ENCODE measurements at places on chromosomes 12 and 14.
A peak's percentile ranks its signal among the peaks of the same experiment; 100 is the strongest.

- no peak for DNase-seq
Measured at GRCh38 chr12:6067152-6067916, 57.1 kb downstream of the VWF start.

DNA sequence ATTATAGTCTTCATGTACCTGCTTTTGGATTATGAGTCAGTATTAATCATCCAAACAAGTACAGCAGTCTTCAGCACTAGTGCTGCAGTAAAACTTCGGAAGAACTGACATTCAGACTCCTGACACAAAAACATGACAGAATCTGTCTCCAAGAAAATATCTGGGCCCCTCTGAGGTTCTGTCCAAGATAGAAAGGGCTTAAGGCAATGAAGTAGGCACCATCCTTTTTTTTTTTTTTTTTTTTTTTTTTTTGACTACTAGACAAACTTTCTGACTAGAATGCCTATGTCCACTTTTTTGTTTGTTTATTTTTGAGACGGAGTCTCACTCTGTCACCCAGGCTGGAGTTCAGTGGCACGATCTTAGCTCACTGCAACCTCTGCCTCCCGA is 112.5 kb downstream of the MED13L start:
- no peak for DNase-seq

DNA sequence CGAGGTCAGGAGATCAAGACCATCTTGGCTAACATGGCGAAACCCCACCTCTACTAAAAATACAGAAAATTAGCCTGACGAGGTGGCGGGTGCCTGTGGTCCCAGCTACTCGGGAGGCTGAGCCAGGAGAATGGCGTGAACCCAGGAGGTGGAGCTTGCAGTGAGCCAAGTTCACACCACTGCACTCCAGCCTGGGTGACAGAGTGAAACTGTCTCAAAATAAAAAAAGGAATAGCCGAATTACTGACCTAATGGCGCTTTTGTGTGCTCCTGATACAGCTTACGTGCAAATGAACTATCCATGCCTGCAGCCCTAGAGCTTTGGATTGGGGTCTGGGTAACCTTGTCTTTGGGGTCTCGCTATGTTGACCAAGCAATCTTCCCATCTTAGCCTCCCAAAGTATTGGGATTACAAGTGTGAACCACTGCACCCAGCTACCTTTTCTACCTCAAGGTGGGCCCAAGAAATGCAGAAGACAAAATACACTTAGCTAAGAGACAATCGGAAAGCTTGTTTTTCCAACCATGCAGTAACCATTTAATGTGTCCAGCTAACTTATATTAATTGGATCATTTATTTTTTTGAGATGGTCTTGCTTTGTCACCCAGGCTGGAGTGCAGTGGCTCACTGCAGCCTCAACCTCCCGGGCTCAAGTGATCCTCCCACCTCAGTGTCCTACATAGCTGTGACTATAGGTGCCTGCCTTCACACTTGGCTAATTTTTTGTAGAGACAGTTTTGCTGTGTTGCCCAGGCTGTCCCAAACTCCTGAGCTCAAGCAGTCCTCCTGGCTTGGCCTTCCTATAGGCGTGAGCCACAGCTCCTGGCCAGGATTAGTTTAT is 5.5 kb downstream of the PABPN1 start:
- no peak for DNase-seq

- no peak for DNase-seq
Measured at GRCh38 chr12:73815072-73815645, 722.5 kb upstream of the ATXN7L3B start.

GRCh38 chr14:71651228-71651627 is 281.0 kb upstream of the RGS6 start:
- no peak for DNase-seq

- DNase-seq = no peak
Measured at GRCh38 chr12:113030875-113031525, 25.5 kb upstream of the DTX1 start.

DNA sequence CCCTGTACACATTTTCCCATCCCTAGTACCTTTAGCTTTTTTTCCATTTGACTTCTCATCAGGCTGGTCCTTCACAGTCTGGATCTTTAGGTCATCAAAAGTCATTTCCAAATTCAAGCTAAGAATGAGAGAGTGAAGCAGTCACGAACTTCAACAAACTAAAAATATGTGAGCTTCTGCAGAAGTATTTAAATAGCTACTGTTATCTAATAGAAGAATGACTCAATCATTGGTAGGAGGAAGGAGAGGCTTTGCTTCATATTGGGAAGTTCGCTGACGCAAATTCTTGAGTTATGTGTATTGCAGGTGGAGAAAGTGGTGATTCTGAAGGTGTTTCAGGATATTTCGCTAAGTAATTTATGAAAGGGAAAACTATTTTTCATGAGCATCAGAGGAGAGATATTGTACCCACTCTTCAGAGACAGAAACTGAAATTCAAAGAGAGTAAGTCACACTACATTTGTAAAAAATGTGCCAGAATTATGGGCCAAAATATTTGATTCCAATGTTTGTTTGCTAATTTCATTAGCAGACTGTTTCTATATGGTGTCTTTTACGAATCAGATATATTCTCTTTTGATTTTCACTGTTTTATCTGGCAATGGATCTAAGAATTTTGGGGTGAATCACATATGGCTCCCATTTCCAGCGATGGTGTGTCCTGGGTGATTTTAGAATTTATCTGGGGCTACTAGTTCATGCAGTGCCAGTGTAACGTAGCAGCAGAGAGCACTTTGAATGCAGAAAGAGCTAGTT is at the start of gene OLR1:
Gene OLR1 (minus strand): TSS at position 160 of the 756 bp plus-strand sequence. CDS start 55 bp downstream, at position 105.
- DNase-seq = no peak

GRCh38 chr12:80364056-80364455 is 80.0 kb upstream of the PTPRQ start:
- DNase-seq = no peak

- DNase-seq = no peak
Measured at GRCh38 chr14:83071888-83072501, 1538.3 kb upstream of the SEL1L start.

DNA sequence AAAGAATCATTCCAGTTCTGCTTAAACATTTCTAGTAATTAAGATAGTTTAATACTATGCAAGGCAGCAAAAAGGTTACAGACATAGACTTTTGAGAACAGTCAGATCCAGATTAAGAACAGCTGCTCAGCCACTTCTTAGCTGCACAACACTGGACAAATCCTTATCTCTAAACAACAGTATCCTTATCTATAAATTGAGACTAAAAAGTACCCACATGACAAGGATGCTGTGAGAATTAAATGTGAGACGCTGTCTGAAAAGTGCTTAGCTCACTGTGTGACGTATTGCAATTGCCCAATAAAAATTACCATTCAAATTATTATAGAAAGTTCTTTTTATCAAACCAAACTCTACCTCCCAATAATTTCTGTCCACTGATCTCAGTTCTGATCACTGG is 35.5 kb downstream of the BORCS5 start:
- DNase-seq = no peak

- DNase-seq = no peak
Measured at GRCh38 chr14:102777711-102778337, 575 bp downstream of the TRAF3 start.

GRCh38 chr14:36647824-36648753 is 13.6 kb upstream of the PAX9 start:
- DNase-seq = no peak

- no peak for DNase-seq
Measured at GRCh38 chr12:26938701-26939062, 412 bp downstream of the FGFR1OP2 start.

GRCh38 chr14:26138764-26139445 is 458.9 kb downstream of the NOVA1 start:
- no peak for DNase-seq

GRCh38 chr12:123397400-123397799 is 13.5 kb downstream of the KMT5A start:
- no peak for DNase-seq

DNA sequence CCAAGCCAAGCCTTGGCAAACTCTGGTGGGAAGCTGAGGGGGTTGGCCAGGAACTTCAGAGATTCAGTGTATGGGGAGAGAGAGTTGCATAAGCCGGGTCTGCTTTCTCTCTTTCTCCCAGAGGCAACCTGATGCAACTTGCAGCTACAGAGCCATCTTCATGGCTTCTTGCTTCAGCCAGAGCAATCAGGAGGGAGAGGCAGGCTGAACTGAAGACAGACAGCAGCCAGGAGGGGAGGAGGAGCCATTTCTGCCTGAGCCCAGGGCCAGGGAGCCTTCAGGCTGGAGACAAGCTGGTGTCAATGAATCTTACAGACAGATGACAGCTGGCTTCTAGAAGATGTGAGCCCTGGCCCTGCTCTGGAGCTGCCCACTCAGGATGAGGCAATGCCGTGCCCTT is 18.7 kb downstream of the NPC2 start:
- DNase-seq = no peak

DNA sequence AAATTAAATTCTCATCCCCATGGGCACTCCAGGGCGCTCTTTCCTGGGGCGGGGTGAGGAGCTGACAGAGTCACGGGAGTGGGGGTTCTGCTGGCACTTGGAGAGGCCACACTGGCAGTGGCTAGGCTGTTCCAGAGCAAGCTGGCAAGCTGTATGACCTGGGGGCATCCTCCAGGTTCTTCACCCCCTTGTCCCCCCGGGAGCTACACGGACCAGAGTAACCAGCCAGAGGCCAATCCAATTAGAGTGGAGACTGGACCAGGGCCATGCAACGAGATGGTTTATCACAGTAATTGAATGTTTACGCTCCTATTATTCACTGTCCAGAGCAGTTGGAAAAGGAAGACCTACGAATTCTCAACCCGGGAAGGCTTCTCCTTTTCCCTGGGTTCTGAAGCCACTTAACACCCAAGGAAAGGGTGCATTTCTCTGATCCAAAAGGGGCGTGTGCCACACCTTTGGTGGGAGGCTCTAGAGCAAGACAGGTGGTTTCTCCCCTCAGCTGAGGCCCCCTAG is 43.8 kb upstream of the PNMA1 start:
- no peak for DNase-seq

DNA sequence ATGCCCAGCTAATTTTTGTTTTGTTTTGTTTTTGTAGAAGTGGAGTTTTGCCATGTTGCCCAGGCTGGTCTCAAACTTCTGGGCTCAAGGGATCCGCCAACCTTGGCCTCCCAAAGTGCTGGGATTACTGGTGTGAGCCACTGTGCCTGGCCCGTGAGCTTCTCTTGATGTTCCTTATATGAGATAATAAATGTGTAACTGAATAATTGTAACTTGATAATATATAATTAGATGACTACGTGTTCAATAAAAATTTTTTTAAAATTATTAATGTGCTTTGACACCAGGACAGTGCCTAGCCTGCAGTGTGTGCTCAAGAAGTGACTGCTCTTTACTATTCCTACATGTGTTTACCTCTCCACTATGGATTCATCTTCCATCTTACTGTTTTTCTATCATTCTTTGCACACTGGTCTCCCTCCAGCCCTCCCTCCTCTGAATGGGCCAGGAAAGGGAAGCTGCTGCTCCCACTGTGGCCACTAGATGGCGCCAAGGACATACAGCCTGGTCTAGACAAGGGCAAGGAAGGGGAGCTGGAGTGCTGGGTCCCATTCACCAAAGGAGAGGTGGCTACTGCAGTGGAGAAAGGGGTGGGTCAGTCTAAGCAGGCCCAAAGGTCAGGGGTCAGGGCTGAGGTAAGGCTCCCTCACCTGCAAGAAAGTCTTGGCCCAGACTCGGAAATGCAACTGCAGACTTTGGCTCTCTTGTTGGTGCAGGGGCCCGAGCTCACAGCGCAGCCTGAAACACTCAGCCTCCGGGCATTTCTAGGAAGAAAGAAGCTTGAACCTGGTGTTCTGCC is 14.7 kb upstream of the ZNF385A start:
- peak; percentile 76 for DNase-seq

- no peak for DNase-seq
Measured at GRCh38 chr12:44640427-44641190, 235.5 kb downstream of the NELL2 start.

Data from effector memory CD4-positive, alpha-beta T cell (primary cell).